ENCODE measurements at places on chromosomes 3 and 15.

DNA sequence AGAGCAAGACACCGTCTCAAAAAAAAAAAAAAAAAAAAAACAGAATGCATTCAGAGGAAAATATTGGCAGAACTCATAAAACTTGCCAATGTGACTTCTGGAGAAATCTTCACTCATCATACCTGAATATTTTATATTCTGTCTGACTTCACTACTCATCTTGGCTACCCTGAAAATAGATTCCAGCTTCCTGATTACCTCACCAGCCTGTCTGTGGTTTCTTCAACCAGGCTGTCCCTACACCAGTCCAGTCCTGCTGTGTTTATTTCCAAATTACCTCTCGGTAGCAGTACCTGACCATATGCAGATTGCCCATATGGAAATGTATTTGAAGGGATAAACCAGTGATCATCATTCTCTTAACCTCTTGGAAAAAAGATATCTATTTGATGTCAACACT is 9.3 kb upstream of the P3H2 start:
- DNase-seq, result no peak

GRCh38 chr15:100703032-100703578 is 100.7 kb downstream of the ASB7 start:
- DNase-seq, result no peak

- no peak for DNase-seq
Observed at GRCh38 chr3:36681867-36682266, 82.5 kb downstream of the DCLK3 start.

DNA sequence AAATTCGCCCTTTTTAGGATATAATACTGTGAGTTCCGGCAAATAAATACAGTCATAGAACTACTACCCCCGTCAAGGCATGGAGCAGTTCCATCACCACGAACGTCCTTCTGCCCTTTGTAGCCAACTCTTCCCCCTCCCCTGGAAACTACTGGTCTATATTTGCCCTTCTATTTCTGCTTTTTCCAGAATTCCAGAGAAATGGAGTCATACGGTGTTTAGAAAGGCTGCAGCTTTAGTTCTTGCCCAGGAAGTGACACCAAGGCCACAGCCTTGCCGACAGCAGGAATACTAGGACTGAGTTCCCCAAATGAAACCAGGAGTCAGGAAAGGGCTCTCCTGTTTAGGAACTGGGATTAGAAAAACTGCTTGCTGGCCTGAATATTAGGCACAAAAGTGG is 291.2 kb downstream of the FAM43A start:
- DNase-seq, result no peak

DNA sequence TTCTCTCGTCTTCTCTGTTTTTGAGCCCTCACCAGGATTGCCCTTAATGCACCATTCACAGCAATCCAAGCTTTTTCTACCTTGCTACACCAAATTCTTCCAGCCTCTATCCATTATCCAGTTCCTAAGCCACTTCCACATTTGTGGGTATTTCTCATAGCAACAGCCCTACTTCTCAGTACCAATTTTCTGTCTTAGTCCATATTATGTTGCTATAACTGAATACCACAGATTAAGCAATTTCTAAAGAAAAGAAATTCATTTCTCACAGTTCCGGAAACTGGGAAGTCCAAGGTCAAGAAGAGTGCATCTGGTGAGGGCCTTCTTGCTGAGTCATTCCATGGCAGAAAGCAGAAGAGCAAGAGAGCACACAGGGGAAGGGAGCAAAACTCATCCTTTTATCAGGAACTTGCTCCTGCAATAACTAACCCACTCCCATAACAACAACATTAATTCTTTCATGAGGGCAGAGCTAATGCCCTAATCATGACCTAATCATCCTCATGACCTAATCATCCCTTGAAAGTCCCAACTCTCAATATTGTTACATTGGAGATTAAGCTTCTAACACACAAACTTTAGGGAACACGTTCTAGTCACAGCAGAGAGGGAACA is 9.7 kb upstream of the EIF1B start:
- DNase-seq, result no peak

- no peak for DNase-seq
Observed at GRCh38 chr3:127820826-127821313, 1.4 kb downstream of the MGLL start.

DNA sequence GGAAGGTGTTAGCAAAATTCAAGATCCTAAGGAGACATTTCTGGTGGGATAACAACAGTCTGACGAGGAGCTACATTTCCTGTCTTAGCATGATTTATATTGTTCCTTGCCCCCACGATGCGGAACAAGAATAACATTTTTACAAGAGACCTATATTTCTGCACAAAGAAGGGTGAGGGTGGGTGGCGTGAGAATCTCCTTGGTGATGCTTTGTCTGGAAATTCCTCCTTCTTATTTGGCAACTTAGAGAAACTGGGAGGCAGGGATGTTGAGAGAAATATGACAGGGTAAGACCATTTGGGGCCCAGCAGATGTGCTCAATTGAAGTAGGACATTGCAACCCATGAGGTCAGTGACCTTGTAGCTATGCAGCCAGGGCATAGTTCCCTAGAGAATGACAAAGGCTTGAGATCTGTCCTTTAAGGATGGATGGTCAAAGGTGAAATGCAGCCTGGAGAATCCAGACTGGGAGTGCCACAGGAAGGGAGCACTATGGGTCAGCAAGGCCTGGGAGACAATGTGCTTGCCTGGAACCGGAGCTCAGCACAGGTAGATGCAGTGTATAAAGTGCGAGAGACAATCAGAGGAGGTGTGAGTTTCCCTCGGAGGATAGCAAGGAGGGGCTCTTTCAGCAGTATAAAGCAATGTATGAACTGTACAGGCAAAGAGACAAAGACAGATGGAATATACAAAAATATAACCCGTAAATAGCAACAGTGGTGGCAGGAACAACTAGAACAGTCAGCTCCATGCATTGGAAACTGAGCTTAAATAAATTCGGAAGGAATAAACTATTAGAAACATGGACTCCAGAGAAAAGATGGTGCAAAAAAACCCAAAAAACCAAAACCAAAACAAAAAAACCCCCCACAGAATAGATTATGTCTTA is 317.6 kb upstream of the TBL1XR1 start:
- DNase-seq, result peak; percentile 81

- DNase-seq, result no peak
Observed at GRCh38 chr15:88810446-88810845, 7.2 kb downstream of the ACAN start.

DNA sequence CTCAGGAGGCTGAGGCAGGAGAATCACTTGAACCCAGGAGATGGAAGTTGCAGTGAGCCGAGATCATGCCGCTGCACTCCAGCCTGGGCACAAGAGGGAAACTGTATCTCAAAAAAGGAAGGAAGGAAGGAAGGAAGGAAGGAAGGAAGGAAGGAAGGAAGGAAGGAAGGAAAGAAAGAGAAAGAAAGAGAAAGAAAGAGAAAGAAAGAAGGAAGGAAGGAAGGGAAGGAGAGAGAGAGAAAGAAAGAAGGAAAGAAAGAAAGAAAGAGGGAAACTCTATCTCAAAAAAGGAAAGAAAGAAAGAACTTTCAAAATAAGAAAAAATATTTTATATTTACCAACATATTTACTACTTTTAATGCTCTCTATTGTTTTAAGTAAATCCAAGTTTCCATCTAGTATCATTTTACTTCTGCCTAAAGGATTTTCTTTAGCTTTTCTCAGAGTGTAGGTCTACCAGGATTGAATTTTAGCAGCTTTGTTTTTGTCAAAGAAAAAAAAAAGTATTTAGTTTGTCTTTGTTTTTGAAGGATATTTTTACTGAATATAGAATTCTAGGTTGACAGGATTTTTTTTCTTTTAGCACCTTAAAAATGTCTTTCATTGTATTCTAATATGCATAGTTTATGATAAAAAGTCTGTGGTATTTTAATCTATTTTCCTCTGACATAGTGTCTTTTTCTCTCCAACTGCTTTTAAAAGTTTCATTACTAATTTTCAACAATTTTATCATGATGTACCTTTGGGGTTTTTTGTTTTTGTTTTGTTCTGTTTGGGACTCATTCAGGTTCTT is 47.2 kb upstream of the CORO2B start:
- no peak for DNase-seq

DNA sequence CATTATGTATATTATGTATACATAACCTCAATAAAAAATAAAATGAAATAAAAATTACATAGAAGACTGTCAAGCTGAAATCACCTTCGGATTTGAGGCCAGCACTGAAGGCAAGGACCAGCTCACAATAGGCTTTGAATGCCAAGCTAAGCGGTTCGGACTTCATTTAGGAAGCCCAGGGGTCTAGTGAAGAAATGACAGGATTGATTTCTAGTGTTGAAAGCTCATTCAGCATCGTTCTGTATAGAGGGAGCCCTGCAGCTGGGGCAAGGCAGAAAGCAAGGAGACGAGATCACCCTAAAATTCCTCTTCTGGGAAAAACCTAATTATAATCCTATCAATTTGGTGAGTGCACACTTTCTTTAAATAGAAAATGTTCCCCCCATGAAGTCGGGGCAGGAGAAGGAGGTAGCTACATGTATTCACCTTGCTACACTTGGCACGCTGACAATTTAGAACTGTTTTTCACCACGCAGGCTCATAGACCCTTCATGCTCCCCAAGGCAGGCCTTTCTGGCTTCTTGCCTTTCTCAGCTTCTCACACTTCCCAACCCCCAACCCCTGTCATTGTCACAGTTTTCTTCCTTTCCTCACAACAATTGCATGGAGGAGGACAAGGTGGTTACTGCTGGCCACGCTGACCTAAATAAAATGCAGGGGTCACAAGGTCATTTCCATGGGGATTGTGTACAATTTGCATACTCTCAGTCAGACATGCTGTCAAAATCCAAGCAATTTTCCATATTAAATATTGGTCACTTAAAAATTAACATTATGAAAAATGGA is 44.4 kb upstream of the SSR3 start:
- peak; percentile 25 for DNase-seq

- no peak for DNase-seq
Observed at GRCh38 chr3:182829761-182830405, 36.6 kb downstream of the ATP11B start.

DNA sequence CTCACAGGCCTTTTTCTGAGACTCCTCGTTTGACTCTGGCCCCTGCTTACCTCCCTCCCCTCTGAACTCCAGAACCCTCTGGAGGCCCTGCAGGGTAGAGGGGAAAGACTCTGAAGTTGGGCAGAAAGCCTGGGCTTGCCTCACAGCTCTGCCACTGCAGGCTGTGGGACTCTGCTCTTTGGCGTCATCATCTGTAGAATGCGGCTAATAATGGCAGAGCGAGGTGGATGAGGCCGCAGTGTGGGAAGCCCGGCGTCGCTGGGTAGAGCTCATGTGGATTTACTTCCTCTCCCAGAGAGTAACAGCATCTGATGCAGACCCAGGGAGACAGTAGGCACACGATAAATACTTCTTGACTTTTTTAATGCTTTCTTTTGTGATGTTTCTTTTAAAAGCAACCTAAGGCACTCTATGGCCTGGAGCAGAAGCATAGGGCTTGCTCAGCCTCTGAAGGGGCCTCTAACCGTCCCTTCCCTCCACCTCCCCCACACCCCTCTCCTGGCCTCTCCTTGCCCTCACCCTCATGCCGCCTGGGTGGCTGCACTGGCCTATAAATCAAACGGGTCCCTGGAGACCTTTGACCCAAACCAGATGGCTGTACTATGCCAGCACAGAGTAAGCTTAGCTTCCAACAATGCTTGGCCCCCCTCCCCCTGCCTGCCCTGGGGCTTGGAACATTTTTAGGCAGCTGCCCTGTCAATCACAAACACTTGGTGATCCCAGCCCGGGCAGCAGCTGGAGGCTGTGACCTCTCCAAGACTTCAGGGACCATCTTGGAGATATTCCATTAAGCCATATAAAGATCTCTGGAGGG is 32.9 kb downstream of the SPSB4 start:
- DNase-seq, result peak; percentile 51

DNA sequence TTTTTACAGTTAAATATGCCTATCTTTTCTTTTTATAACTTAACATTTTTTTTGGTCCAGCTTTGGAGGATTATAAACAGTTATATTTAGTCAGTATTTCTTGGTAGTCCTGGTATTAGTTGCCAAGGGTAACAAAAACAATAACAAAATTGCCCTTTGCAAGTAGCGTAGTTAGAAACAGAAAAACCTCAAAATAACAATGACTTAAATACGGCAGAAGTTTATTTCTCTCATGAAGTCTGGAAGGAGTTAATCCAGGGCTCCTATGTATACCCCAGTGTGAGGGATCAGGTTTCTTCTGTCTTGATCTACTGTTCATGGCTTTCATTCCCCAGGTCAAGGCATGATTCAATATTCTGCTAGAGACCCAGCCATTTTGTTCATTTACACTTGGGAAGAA is 14.1 kb upstream of the MYH15 start:
- DNase-seq, result no peak

DNA sequence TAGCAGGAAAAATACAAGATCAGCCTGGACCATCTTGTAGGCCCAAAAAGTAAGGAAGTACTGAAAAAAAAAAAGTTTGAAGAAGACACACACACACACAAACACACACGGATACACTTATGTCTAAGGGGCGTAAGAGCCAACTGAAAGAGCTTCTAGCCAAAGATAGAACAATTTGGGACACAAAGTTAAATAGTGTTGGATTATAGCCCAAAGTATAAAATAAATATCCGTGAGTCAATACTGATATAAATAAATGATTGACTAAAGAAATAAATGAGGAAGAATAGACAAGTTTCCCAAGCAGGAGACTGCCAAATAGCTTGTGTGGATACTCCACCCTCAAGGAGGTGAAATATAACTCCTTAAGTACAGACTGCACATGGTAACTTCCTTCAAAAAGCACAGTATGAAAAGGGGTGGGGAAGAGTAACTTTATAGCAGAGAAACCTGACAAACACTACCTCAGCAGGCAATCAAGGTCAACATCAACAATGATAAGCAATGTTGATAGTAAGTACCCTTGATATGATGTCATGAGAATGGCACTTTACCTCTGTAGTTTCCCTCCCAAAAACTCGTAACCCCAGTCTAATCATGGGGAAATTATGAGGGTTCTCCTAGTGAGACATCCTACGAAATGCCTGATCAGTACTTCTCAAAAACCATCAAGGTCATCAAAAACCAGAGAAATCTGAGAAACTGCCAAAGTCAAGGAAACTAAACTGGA is 187.3 kb upstream of the ATP11B start:
- DNase-seq, result no peak

DNA sequence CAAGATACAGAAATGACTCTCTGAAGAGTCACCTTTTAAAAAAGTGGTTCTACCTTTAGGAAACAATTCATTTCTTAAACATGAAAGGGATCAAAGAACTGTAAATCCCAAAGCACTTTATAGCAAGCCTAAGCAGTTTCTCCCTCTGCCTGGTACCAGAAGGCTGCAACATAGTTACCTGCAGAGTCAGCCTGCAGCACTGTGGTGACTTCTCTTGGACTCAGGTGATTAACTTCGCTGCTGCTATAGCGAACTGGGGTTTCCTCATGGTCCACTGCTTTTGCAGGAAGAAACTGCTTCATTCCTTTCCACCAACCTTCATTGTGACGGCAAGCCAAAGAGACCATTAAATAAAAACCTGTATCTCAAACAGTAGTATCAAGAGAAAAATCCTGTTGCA is 37.3 kb downstream of the ST3GAL6 start:
- DNase-seq, result no peak

DNA sequence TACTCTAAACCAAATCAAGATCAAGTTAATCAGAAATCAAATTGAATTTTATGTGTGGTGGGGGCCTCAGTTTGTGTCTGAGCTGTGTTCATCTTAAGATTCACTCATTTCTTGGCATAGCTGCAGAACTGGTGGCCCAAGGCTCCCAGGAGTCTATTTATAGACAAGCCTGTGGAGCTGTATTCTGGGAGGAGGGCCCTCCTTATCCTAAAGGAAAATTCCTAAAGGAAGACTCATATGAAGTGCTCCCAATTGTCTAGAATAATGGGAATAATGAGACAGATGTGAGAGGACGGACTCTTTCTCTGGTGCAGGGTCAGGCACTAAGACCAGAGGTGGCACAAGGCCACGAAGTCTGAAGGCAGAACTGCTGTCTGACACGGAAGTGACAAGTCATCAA is 38.9 kb downstream of the C3orf85 start:
- DNase-seq, result no peak

GRCh38 chr15:57460208-57460816 is 84.0 kb downstream of the CGNL1 start:
- DNase-seq, result no peak

All from brain (organoid and tissue), 16 donors.